ENCODE measurements at places on chromosomes 2 and 18.

- DNase-seq = no peak
These were observed 14.1 kb downstream of the LAMA3 start for GRCh38 chr18:23703057-23703986.

DNA sequence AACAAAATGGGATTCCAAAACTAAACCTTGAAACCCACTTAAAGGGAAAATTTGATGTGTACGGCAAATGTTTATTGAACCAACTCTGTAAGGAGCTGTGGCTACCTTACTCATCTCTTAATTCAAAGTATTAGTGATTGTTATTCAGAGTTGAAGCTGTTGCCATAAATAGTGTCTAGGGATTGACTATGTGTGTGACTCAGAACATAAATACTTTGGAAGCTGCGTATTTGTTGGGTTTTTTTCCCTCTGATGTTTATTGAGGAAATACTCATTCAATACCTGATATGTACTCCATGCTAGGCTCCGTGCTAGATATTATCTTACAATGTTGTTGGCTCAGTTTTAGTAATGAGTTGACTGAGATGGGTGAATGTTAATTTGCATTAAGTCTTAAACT, 90.4 kb downstream of the PTRHD1 start:
- no peak for DNase-seq

- no peak for DNase-seq
These were observed 820.7 kb upstream of the HS6ST1 start for GRCh38 chr2:129139380-129139779.

- no peak for DNase-seq
These were observed 144.7 kb upstream of the COPS8 start for GRCh38 chr2:236940916-236941520.

GRCh38 chr2:104976603-104977120, 61.2 kb upstream of the MRPS9 start:
- DNase-seq = peak; percentile 33

- no peak for DNase-seq
These were observed 539 bp upstream of the MOB4 start for GRCh38 chr2:197515315-197515738.

DNA sequence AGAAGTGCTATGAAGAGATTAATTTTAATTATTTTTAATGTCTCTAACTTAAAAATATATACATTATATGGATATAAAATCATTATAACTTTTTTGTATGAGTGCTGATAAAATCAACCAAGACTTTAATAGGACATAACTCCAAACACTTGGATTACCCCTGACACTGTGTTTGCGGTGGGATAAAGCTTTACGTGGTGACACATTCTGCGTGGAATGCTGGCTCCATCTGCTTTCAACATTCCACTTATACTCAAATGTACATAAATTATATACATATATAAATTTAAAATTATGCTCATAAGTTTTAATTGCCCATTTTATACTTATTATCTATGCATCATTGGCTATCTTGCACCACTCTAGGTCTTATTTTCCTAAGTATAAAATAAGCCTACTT, 30.5 kb downstream of the LINC00305 start:
- DNase-seq = no peak

DNA sequence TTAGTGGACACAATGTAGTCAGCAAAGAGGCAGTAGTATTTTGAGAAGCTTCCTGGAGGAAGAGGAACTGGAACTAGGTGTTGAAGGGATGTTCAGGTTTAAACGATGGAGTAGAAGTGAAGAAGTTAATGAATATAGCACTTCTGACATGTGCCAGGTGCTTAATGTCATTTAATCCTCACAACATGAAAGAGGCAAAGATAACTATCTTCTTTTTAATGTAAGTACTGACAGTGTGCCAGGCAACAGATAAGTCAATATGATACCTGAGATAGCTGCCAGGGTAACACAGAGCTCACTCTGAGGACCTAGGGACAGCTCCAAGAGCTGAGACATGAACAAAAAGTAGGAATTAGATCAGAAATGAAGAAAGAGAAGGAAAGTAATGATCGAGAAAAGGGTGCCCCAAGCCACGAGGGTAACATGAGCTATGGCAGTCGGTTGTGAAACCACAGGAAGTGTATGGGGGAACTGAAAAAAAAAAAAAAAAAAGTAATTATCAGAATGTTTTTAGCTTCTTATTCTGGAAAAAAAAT, 140.7 kb downstream of the RNF144A start:
- no peak for DNase-seq
